ENCODE measurements at places on chromosomes 6 and 20.

GRCh38 chr6:67889682-67889995 lies 745.4 kb upstream of the ADGRB3 start:
- DNase-seq, result no peak

GRCh38 chr6:20328266-20328923 lies 73.3 kb upstream of the E2F3 start:
- no peak for DNase-seq

DNA sequence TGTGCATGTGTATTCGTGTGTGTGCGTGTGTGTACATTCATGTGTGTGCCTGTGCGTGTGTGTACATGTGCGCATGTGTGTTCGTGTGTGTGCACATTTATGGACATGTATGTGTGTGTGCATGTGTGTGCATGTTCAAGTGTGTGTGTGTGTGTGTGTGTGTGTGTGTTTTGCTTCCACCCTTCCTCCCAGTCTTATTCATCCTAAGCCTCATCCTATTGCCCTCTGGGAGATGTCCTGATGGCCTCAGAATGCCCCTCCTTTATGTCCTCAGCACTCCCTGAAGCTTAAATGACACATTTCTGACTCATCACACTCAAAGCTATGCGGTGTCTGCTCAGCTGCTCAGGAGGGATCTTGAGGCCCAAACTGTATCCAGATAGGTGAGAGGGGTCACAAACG lies 76.6 kb upstream of the CCDC167 start:
- DNase-seq, result no peak

DNA sequence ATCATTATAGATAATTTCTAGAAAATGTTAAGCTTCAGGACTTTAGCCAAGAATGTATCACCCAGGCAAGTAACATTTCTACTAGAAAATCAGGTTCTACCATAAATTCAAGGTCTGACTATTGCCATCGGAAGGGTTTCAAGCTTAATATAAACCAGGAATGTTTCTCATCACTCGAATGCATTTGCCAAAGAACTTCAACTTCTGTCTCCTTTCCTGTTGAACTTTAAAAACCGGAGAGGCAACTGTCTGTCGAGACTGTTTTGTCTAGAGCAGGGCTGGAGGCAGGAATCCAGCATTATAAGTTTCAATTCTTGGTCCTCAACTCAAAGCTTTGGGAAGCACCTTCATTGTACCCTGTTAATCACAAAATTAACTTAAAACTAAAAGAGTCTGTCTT lies 264.7 kb downstream of the ZNF217 start:
- no peak for DNase-seq

DNA sequence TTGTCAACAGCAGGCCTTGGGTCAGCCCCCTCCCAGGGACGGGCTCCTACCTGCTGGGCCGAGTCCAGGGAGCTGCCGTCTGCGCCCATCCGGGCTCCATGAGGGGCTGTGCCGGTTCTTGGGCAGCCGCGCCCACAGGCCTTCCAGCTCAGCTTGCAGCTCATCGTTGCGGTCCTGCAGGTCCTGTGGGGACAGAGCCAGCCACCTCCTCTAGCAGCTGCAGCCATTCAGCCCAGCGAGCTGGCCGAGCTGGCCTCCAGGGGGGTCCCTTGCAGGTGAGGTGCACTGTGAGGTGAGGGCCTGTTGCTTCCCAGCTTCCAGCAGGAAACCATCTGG lies 74.4 kb downstream of the GINS1 start:
- DNase-seq, result no peak

DNA sequence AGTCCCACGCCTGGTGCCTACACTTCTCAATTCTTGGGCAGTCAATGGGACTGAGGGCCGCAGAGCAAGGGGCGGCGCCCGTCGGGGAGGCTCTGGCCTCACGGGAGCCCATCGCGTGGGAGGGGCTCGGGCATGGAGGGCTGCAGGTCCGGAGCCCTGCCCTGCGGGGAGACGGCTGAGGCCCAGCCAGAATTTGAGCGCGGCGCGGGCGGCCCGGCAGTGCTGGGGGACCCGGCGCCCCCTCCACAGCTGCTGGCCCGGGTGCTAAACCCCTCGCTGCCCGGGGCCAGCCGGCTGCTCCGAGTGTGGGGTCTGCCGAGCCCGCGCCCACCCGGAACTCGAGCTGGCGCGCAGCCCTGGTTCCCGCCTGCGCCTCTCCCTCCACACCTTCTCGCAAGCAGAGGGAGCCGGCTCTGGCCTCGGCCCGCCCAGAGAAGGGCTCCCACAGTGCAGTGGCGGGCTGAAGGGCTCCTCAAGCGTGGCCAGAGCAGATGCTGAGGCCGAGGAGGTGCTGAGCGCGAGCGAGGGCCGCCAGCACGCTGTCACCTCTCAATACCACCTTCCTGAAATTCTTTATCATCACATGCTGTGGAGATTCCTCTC lies 58.5 kb downstream of the BAK1 start:
- DNase-seq, result no peak

GRCh38 chr6:20919677-20920385 lies 385.6 kb downstream of the CDKAL1 start:
- no peak for DNase-seq

DNA sequence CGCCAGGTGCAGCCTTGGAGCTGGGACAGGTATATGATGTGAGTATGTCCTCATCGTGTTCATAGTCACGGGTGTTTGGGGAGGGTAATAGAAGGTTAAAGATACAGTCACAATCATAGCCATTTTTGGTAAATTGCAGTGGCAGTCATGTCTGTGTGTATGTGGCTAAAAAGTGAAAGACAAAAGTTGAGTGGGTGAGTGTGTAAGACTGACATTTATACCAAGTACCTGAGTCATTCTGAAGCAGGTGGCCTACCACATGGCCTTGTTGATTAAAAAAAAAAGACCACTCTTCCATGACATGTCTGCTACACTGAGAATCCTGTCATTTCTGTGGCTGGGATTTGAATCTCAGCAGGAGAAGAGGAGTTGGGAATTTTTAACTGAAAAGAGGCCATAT lies 181.9 kb downstream of the SCP2D1 start:
- no peak for DNase-seq

- DNase-seq, result no peak
These were observed 33.3 kb downstream of the PTPRK start for GRCh38 chr6:128487055-128487454.

DNA sequence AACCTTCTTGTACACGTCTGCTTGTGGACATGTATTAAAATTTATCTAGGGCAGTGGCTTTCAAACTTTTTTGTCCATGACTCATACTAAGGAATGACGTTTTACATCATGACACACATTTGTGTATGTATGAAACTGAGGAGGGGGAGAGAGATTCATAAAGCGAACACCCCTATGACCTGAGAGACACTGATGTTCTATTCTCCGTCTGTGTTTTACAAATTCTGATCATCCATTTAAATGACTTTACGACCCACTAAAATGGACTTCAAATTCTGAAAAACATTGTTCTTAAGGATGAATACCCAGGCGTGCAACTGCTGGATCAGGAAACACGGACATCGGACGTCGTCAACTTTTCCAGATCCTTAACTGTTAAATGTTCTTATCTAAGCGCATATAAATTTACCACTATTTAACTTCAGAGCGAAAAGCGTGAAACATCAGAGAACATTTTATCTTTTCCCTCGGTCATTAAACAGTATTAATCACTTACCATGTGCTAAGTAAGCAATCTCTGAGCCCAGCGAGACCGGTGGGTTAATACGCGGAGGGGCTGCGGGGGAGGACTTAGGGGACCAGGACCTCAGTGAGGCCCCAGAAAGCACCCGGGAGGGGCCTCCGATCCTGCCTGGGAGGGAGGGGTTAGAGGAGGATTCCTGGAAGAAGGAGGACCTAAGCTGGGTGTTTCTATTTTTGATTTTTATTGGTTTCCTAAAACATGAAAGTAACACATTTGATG lies 1.2 kb downstream of the PLAGL1 start:
- peak; percentile 19 for DNase-seq

GRCh38 chr20:30598460-30599230 lies 658.8 kb upstream of the DEFB115 start:
- DNase-seq, result no peak

- DNase-seq, result no peak
These were observed 144.6 kb downstream of the CDKAL1 start for GRCh38 chr6:20678831-20679352.

DNA sequence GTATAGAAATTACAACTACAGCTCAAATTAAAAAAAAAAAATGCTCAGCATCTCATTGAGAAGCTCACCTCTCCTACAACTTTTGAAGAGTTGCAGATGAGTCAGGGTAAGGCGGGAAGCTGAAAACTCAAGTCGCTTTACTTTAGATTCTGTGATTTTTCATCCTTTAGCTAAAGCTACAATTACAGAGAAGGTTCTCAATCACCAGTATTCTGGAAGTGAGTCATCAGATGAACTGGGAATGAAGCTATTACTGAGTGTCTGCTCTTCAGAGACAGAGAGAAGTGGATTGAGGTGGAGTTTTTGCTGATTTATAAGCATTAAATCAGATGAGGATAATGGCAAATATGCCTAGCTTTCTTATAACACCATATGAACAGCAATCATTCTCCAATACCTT lies 91.9 kb downstream of the TFAP2A start:
- no peak for DNase-seq

DNA sequence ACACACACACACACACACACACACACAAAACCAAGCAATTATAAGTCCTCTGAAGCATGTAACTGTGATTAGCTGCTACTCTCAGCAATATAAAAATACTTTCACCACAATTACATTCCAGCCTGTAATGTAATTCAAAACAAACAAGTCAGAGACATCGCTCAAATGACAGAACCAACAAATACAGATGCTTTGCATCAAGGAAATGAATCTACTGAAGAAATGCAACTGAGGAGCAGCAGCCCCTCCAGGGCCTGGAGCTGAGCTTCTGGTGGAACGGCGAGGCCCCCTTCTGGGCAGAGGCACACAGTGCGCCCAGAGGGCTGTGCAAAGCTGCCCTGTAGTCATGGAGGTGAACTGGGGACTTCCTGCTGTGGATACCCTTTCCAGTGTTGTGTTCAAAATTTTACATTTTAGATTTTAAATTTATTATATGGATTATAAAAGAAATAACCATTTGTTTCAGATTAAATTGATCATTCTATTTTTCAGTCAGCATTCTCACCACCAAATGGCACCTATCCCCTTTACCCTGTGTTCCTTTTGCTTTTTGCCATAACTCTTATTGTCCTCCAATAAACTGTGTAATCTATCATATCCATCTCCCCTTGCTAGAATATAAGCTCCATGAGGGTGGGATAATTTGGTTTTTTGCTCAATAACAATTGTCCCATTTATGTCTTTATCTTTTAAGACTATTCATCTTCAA lies 23.2 kb downstream of the ADAT2 start:
- DNase-seq, result peak; percentile 83

GRCh38 chr20:14488212-14488611 lies 150.8 kb upstream of the FLRT3 start:
- no peak for DNase-seq

DNA sequence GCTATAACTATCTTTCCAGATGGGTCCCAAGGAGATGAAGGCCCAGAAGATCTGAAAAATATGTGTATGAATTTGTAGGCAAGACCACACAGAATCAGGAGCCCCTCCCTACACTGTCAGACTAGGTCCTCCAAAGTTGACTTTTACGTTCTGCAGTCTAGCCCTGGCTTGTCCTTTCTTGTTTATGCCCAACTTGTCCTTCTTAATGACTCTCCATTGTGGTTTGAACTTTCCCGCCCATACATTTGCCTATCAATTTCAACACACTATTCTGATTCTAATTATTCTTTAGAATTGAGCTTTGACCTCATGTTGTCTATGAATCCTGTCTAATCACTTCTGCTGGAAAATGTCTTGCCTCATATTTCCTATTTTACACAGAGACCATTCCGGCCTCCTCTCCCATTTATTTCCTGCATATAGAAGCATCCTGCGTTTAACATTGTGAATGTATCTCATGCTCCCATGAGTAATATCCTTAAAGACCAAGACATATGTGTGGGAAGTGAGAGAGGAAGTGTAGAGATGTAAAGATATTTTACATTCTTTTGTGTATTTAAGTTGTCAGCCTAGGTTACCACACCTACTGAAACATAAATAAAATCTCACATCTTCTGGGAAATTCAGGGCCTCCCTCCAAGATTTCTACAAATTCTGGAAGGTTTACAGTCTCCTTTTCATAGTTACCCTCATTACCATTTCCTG lies 348.3 kb downstream of the BCKDHB start:
- DNase-seq, result no peak

GRCh38 chr6:80366051-80366450 lies 259.6 kb downstream of the BCKDHB start:
- no peak for DNase-seq

DNA sequence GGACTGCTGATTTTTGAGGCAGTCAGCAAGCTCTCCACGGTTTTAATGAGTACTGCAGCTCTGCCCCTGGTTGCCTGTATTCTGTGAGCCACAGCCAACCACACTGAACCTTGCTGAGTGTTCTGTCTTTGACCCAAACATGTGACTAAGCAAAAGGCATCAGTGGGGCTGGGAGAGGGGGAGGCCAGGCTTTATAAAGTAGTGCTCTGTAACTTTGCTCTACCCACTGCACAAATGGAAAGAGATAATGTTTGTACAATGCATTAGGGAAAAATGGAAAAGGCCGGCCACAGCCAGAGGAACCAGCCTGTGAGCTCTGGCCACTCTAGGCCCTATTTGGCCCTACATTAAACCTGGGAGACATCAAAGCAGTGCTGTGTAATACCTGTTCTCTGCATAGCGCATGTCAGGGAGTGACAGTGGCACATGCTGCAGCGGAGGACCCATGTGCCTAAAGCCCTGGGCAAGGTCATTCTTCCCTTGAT lies 22.0 kb downstream of the KLHL31 start:
- no peak for DNase-seq

DNA sequence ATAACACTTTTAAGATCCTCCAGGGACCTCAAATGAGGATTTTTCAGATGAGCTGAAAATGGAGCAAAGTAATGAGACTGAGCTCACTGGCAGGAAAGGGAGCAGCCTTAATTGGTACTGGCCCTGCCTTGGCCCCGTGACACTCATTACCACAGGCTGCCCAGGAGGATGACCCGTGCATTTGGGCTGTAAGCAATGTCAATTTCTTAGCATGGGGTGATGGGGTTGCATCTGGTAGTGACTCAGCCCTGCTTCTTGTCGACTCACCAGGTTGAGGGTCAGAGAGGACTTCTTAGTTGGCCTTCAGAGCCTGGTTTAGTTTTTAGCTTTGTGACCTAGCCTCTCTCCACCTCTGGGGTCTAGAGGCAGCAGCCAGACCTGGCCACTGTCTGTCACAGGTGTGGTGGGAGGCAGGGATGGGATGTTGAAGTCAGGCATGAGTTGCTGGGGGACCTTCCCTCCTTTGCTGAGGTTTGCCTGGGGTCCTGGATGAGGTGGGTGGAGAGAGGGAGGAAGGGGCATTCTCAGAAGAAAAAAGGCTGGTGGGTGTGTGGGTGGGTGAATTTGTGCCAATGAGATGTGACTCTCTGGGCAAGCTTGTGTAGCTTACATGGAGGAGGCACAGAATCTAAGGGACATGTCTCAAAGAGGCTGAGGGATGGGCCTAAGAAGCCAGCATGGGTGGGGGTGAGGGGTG lies 25.9 kb upstream of the EPB41L1 start:
- DNase-seq, result peak; percentile 23

- no peak for DNase-seq
These were observed 40.9 kb downstream of the CDKAL1 start for GRCh38 chr6:20575125-20575524.

DNA sequence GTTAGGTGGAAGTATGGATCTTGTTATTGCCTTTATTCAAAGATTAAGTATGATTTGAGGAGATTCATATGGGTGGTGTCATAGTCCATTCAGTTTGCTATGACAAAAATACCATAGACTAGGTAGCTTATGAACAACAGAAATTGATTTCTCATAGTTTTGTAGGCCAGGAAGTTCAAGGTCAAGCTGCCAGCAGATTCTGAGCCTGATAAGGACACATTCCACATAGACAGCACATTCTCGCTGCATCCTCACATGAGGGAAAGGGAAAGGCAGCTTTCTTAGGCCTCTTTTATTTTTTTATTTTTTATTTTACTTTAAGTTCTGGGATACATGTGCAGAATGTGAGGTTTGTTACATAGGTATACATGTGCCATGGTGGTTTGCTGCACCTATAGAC lies 27.7 kb downstream of the ME1 start:
- no peak for DNase-seq
